ENCODE measurements at places on chromosomes 3 and 15. TPM values are rescaled to one million over a fixed set of nuclear protein-coding genes. Genes with fewer than 3 reads are reported as not detected.

The LRRFIP2 gene
- 61.2 TPM for total RNA-seq

The JMJD7 gene
- total RNA-seq, result 22.8 TPM

The SNTN gene
- 0.24 TPM for total RNA-seq

The IL16 gene
- total RNA-seq, result not detected

GRCh38 chr3:8464668-8465067 is 37.0 kb upstream of the LMCD1 start:
- H3K4me1 ChIP-seq, result no peaks in the 10 kb centered on the region
- H3K36me3 ChIP-seq, result no peaks in the 10 kb centered on the region
- H3K27me3 ChIP-seq, result no peaks in the 10 kb centered on the region
- H3K27ac ChIP-seq, result no peak overlapping the region
- no peak overlapping the region for H3K4me3 ChIP-seq

GRCh38 chr3:127560051-127560787 is 30.3 kb downstream of the TPRA1 start:
- H3K4me1 ChIP-seq, result no peaks in the 10 kb centered on the region
- H3K27me3 ChIP-seq, result no peaks in the 10 kb centered on the region

- peaks cover 44% of the 10 kb centered on the region for H3K4me1 ChIP-seq
- no peaks in the 10 kb centered on the region for H3K27me3 ChIP-seq
- H3K36me3 ChIP-seq, result no peaks in the 10 kb centered on the region
- no peak overlapping the region for H3K27ac ChIP-seq
Observed at GRCh38 chr3:53502737-53503136, 8.3 kb downstream of the CACNA1D start.
